ENCODE measurements at places on chromosomes 1 and 21.

DNA sequence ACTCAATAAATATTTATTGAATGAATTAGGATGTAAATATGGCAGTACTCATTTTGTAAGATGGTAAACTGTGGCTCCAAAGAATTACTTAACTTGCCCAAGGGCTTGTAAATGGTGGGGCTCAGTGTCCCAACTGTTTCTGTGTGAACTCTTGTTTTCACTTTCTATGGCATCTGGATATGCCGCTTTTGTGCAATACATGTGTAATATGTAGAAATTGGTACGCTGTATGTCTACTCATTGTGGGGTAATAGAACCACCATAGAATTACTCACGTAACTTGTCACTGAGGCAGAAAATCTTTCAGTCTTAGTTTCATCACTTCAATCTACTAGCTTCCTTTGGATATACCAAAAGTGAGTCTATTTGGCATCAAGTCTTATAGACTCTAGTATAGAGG, 977 bp downstream of the PRPF3 start:
- peak; percentile 46 for DNase-seq

DNA sequence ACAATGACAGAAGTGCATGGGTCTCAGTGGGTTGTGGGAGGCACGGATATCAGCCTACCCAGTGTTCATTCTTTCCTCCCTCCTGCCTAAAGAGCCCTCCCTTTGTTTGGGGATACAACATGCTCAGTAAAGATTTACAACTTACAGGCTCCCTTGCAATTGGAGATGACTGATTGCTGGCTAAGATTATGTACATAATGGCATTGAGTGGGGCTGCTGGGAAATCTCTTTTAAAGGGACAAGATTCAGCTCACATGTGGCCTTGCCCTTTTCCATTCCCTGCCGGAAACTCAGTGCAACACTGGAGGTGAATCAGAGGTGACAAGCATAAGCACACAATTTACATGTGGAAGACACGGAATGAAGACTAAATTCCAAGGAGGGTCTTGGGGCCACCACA, 83.7 kb upstream of the CHRM3 start:
- no peak for DNase-seq

DNA sequence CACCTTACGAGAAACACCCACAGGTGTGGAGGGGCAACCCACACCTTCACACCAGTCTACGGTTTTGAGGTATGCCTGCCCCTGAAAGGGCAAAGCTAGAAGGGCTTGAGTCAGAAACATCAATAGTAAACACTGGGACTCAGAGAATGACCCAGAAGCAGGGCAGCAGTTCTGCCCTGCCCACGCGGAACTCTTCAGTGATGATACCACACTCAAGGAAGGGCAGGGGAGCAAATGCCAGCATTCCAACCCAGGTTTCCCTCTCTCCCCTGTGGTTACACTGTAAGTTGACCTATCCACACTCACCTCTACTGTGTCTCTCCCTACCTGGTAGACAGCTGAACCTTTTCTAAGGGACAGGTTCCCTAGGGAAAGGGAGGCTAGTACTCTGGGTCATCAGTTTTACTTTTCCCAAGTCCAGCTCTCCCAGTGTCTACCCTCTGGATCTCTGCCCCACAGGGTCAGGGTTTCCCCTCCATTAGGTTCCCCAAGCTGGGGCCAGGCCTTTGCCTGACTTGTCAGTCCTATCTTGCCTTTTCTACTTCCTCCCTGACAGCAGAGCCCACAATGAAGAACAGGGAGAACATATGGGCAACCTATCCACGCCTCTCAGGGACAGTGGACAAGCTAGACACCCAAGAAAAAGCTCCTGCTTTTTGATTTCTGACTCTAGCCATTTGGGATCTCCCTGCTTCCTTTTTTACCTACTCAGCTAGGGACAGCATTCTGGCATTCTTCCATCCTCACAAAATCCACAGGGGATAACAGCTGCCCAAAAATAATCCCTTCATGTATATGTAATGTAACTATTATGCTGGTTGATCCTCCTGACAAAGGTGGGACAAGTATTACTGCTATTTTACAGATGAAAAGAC, 3.0 kb downstream of the F11R start:
- DNase-seq = no peak

- DNase-seq = no peak
These were observed 152.0 kb downstream of the MATN1 start for GRCh38 chr1:30571380-30571779.

GRCh38 chr1:9322661-9323244, 30.1 kb downstream of the SPSB1 start:
- DNase-seq = no peak

- DNase-seq = no peak
These were observed 1.1 kb downstream of the GNG4 start for GRCh38 chr1:235648407-235648907.

- DNase-seq = no peak
These were observed 414 bp downstream of the GUCA2B start for GRCh38 chr1:42153624-42154023.

- DNase-seq = peak; percentile 55
These were observed 10.6 kb upstream of the GADD45A start for GRCh38 chr1:67674260-67675011.

- DNase-seq = no peak
These were observed 224.0 kb upstream of the COA6 start for GRCh38 chr1:234149217-234149616.

DNA sequence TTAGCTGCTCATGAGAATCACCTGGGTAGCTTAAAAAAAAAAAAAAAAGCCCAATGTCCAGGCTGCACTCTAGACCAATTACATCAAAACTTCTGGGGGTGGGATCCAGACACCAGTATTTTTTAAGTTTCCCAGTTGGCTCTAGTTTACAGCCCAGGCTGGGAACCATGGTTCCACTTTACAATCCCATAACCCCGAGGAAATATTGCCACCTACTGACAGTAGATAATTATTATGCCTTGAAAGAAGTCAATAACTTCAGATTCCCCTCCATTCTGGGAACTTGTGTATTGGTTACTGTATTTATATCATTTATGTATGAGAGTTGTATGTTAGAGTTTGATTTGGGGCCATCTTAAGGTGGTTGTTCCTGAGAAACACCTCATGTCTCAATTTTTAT, 100.2 kb downstream of the SPATA46 start:
- no peak for DNase-seq

DNA sequence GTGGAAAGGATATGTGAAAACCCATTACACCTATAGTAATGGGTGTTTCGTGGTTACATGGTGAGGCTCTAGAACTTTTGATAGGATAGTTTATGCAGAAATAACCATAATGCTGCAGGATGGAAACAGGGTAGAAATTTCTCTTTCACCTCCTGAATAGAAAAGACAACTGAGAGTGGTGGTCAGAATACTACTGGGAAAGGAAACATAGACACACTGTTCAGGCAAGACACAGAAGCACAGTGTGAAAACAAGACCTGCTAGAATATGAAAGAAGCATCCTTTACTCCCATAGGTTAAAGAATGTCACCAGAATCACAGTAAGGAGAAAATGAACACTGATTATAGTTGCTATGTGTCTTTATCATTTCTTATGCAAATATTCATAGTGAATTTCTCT, 496.6 kb downstream of the DPYD start:
- no peak for DNase-seq

DNA sequence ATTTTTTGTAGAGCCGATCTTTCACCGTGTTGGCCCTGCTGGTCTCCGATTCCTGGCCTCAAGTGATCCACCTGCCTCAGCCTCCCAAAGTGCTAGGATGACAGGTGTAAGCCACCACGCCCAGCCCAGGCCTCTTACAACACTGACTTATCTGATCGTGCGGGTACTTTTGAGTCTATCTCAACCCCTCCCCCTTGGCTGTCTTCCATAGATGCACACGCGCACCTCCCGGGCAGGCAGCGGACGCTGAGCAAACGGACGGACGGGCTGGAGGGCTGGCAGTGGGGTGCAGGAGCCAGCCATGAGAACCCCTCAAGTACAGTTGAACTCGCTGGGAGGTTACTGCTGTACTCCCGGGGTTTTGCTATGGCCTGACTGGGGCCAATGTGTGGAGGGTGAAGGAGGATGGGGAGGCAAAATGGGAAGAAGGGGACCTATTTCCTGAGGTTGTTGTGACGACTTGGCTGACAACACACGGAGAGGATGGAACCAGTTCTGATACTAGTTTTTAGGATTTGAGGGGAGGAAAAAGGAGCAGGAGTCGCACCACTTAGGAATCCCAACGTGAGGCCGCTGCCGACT, 959 bp downstream of the CD58 start:
- peak; percentile 71 for DNase-seq

DNA sequence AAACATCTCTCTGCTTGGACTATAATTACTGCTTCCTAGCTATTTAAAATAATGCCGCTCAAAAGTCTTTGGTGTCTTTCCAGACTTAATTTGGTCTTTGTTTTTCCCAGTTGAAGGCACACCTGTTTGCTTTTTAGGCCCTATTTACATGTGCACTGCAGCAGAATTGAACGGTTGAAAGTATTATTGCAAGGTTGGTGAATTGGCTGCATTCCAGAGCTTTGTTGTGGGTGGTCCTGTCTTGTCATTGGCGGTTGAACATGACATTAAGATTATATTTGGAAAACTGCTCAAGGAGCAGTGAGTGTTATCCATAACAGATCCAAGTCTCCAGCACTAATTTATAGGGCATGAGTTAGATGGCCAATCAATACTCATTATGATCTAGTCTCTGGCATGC, 656.3 kb downstream of the PTPRC start:
- DNase-seq = no peak

- DNase-seq = no peak
These were observed 58.5 kb upstream of the FGGY start for GRCh38 chr1:59238333-59238934.

DNA sequence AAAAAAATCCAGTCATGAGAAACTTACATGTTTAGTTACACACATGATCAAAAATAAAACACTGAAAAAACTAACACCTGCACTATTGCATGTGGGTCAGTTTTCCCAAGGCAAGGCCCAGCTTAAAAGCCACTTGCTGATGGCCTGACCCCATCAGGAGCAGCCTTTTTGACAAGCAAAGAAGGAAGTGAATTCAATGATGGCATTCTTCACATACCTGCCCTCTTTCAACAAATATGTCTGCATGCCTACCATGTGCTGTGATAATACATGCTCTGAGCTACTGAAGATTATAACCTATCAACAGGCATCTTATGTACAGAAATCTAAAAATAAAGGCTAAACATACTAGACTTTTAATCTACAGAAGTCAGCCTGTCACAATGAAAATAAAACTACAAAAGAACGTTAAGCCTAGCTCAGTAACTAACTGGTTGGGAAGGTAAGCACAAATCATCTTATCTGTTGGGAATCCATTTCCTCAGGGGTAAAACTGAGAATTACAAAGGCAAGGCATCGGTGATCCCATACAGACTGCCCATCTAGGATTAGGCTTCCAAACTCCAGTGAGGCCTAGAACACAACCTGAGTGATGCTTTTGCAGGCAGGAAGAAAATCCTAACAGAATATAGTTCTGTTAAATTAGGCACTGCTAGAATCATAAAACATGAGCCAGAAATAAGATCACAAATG, 14.5 kb downstream of the SORT1 start:
- DNase-seq = no peak

DNA sequence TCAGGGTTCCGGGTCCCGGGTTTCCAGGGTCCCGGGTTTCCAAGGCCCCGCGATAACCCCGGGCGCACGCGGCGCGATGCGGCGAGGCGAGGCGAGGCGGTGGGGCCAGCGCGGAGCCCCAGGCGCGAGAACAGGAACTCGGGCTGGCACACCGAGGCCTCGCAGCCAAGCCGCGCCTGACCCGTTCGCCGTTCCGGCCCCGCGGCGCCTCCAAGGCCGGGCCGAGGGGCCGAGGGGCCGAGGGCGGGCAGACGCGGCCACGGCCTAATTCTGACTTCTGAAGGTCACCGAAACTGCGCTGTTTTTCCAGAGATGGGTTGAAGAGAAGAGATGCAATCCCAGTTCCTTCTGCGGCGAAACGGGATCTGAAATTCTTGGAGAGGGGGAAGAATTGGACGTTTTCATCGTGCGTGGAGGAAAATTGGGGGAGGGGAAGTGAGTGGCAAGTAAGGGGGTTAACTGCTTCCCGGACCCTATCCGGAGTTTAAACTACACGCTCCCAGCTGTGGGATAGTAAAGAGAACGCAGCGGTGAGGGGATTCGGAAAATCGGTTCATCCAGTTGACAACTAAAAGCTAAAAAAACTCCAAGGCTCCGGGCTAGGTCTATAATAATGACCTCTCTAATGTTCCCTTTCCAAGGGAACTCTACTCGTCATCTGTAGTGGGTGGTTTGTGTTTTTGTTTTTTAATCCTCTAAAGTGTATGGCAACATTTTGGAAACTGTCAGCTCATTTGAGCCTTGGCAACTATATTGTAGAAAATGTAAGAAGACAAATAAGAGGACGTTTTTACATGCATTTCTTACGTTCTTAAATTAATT, 8.2 kb downstream of the TBX15 start:
- no peak for DNase-seq

DNA sequence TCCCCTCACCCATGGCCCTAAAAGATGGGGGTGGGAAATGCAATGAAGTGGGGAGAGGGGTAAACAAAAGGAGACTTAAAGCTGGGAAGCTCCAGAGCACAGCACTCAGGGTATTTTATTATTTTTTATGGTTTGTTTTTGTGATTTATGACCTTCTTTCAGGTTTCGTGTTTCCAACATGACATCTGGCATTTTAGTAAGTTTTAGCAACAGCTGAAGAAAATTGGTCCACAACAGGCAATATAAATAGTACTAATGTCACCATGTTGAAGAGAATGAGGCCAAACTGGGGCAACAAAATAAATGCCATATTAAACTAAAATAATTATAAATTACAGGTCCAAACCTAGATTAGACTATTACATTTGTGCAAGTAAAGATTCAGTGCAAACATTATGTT, 56.3 kb downstream of the TBX15 start:
- DNase-seq = no peak

DNA sequence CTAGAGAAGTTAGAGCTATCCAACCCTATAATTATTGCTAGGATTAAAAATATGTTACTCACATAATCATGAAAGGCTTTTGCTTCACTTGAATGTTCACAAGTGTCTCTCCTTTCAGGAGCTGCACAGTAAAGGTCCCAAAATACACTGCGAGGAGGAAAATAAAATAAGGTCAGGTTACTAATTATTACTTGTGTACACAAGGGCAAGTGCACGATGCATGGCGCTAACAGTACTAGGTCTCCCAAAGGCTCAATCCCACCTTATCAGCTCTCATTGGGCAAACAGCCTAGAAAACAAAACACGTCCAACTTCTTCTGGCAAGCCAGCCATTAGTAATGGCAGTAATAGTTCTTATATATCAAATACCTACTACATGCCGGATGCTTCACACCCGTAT, 4.4 kb downstream of the SSBP3 start:
- DNase-seq = no peak

DNA sequence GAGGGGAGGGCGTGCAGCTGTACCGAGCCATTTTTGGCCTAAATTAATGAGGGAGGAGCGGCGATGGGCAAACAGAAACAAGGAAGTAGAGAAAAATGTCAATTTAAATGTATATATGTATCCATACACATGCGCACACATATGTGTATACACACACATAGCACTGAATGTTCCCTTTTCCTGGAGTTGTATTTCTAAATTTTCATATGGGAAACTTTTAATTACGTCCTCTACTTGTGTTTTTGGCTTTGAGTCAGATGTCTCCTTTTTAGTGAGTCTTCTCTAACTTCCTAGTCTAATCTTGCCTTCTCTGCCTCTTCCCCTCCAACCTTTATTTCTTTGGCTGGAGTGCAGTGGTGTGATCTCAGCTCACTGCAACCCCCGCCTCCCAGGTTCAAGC, 15.4 kb upstream of the CYYR1 start:
- DNase-seq = no peak

Data from activated CD8-positive, alpha-beta memory T cell treated with anti-CD3 and anti-CD28 coated beads, Interleukin-2, amount 50 U/mL, for 48 hours (primary cell).